GM23248 (cell line): ENCODE measurements at places on chromosomes 4 and X.
A peak's percentile ranks its signal among the peaks of the same experiment; 100 is the strongest.

DNA sequence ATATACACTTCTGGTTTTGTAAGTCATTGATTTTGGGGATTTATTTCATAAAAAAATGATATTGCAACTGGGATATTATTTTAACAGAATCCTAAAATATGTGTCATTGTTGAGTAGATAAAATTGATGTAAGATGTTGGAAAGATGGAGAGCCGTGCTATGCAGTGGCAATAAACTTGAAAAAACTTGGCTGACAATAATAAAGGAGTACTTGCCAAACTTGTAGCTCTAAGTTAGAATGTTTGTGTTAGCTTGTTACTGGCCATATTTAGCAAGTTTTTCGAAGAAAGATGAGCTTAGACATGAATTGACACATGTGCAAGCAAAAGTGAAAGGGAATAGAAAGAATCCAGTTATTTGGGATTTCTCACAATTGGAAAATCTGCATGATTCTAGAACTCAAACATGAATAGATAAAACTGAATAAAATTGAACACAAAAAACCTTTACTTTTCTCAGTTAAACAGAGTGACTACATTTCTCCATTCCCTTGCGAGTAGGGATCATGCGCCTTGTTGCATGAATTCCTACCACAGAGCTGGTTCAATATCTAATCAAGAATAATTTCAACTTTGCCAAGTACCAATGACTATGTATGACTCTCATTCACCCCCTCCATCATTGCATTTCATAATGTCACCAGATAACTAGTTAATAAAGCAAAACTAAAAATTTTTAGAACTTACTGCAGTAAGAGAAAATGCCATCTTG, 327.8 kb downstream of the CAMK2D start:
- DNase-seq, result peak; percentile 74

DNA sequence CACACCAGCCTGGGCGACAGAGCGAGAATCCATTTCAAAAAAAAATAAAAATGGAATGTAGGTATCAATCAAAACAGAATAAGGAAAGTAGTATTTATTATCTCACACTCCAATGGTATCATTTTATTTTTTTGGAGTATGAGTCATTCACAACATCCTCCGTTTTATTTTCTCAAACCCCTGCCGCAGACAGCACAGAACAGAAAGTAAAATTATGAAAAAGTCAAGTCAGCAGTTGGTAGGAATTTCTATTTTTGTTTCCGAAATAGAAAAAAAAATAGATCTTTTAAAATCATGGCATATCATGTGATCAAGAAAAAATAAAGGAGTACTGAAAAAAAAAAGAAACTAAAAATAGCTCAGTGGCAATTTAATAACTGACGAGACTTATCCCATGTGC, 490.7 kb upstream of the TENM3 start:
- no peak for DNase-seq

DNA sequence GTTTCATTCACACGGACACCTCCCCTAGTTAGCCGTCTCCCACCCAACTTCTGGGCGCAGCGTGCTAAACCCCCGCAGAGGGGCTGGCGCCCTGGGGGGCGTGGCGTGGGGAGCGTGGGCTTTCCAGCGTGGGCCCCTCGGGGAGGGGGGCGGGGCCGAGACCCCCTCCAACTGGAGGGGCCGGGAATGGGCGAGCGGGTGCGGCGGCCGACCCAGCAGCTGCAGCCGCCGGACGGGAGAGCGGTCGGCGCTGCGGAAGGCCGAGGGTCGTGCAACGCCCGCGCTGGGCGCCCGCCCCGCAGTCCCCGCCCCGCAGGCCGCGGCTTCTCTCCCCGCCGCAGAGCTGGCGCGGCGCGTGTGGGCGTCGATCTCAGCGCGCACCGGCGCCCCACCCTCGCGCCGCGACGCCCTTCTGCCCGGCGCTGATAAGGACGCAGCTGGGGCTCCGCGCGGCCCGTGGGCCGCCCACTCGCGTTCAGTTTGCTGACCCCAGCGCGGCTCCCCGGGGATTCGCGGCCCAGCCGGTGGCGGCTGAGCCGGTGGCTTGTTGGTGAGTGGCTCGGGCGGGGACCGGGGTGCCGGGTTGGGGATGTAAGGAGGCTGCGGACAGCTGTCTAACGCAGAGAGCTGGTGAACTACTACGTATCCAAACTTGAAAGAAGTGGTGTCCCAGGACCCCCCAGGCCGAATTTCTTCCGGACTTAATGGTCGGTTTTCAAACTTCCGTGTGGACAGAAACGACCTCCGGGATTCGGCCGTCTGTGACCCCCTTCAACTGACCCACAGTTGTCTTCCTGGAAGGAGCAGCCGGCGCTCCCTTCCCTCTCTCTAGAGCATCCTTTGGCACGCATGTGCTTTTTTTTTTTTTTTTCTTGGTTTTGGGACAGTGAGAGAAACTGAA, 1.5 kb downstream of the FHDC1 start:
- DNase-seq, result peak; percentile 68

DNA sequence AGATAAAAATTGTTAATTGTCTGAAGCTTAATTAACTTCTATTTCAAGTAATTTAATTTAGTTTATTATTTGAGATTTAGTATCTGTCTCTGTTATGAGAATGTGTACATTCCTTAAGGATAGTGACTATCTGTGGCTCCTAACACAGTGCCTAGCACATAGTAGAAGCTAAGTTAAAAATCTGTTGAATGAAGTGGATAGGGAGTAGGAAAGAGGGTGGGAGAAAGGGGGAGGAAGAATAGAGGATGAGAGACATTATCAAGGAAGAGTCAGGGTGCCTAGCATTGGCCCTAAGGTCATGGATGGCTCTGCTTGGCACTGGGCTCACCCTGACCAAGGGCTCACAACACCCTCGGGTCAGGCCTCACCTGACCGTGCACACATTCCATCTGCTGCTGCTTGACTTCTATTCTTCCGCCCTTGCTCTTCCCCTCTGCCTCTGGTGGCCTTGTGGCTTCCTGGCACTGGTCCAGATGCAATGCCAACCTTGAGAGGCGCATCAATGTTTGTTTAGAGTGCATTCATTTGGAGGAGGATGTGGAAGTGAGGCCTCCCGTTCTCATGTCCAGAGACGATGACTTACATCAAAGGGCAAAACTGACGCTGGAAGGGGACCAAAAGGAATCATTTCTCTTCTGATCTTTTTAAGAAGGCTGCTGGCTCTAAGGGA, 42.3 kb downstream of the TRIM2 start:
- DNase-seq, result no peak

- no peak for DNase-seq
Observed at GRCh38 chr4:172654457-172654856, 514.2 kb upstream of the GALNT7 start.

DNA sequence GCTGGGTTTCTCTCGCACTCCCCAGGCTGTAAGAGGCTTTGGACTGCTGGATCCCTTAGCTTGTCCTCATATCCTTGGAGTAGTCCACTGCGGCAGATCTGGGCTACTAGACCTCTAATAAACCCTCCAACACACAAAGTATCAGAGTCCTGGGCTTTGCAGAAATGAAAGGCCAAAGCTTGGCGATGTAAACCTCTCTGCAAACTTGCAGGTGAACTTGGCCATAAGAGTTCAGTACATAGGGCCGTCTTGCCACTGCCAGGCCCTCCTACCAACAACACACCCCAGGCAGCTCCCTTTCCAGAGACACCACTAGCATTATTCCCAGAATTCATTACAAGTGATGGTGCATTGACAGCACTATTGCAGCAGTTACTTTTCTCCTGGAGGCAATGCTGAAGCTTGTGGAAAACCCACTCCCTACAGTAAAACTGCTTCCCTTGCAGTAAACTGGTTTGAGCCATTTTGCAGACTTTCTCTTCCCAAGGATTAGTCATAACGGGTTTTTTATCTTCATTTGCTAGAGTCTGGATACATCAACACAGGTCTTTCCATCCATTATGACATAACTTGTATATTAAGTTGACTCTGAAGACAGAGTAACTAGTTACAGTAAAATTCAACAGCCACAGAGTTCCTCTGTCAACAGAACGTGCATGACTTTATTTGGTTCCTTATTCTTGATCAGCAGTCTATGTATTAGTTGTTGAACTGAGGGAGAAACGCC, 2.4 kb downstream of the ANKRD50 start:
- peak; percentile 47 for DNase-seq

DNA sequence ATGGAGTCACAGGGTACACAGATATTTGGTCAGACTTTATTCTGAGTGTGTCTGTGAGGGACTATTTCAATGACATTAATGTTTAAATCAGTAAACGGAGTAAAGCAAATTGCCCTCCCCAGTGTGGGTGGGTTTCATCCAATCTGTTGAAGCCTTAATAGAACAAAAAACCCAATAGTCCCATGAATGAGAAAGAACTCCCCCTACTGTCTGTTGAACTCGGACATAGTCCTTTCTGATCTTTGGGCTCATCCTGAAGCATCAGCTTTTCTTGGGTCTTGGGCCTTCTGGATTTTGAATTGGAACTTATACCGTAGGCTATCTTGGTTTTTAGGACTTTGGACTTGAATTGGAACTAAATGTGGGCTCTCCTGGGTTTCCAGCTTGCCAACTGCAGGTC, 193.6 kb downstream of the COX7B2 start:
- no peak for DNase-seq

- no peak for DNase-seq
Observed at GRCh38 chr4:70365479-70365878, 4.9 kb downstream of the SMR3A start.

- peak; percentile 34 for DNase-seq
Observed at GRCh38 chr4:76830612-76830963, 67.4 kb downstream of the SOWAHB start.

DNA sequence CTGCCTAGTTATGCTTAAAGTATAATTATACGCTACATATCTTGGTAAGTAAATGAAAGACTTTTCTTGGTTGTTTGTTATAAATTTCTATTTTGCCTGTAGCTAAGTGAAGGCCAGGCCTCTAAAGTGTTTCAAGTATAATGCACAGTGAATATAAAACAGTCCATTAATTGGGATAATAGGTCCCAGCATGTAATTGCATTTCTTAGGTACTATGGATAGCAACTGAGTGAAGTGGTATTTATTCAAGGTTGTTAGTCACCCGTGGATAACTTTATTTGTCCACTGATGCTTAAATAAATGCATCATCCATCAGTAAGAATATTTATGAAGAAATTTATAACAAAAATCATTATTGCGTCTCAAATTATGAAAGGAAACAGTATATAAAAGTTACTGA, 59.1 kb downstream of the TEX13C start:
- DNase-seq, result no peak

- DNase-seq, result no peak
Observed at GRCh38 chr4:162392946-162393345, 229.1 kb upstream of the FSTL5 start.

- no peak for DNase-seq
Observed at GRCh38 chrX:15277604-15278003, 7.7 kb upstream of the ASB9 start.

GRCh38 chrX:19902110-19902509, 14.7 kb upstream of the SH3KBP1 start:
- peak; percentile 74 for DNase-seq

- no peak for DNase-seq
Observed at GRCh38 chrX:5180135-5180741, 1048.4 kb downstream of the NLGN4X start.

- no peak for DNase-seq
Observed at GRCh38 chr4:23083391-23083790, 390.7 kb downstream of the GBA3 start.

- DNase-seq, result no peak
Observed at GRCh38 chr4:29948858-29949257, 771.3 kb upstream of the PCDH7 start.

GRCh38 chrX:6599230-6599860, 64.4 kb upstream of the VCX3A start:
- no peak for DNase-seq

DNA sequence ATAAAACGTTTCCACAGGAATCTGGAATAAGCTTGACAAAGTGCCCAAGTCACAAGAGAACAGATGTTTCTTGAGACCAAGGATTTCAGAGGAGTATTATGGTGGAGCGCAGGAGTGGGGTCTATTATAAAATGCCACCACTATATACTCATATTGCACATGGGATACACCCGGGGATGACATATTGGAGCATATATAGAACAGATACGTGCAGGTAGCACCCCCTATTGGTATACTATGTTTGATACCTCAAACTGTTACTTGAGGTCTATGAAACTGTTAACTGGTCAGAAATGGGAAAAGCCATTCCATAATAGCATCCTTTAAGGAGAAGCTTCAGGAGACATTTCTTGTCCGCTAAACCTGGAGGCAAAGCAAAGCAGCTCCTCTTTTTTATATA, 86.0 kb downstream of the PCYT1B start:
- peak; percentile 36 for DNase-seq

GRCh38 chrX:97168646-97169045, 284.9 kb downstream of the RPA4 start:
- DNase-seq, result no peak

- DNase-seq, result peak; percentile 50
Observed at GRCh38 chr4:70903291-70903603, 1.1 kb downstream of the MOB1B start.

- peak; percentile 49 for DNase-seq
Observed at GRCh38 chrX:112359906-112360305, 277.3 kb upstream of the TRPC5 start.
